Heart right ventricle (tissue), 16 donors: ENCODE measurements at places on chromosomes 5 and 9. TPM values are rescaled to one million over a fixed set of nuclear protein-coding genes. Genes with fewer than 3 reads are reported as not detected.

GRCh38 chr5:179599100-179599499, 24.4 kb downstream of the HNRNPH1 start:
- no peak overlapping the region for H3K4me3 ChIP-seq
- no peaks in the 10 kb centered on the region for H3K27me3 ChIP-seq
- DNase-seq, result no peak
- peaks cover 2% of the 10 kb centered on the region for H3K4me1 ChIP-seq

DNA sequence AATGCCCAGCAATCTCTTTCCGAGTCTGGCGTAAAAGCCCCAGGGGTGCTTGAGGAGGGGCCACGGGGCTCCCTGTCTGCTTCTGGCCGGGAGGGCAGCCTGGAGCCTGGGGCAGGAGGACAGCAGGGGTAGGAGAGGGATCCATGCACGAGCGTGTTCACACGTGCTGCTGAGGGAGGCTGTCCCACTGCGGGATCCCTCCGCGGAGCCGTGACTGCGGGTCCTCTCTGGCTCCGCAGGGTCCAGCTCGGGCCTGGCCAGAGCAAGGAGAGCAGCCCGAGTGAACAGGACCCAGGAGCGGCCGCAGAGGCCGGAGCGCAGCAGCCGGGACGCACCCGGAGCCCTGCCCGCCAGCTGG, 78.4 kb downstream of the ZNF354C start:
- DNase-seq, result no peak
- no peaks in the 10 kb centered on the region for H3K4me1 ChIP-seq
- no peaks in the 10 kb centered on the region for H3K36me3 ChIP-seq

DNA sequence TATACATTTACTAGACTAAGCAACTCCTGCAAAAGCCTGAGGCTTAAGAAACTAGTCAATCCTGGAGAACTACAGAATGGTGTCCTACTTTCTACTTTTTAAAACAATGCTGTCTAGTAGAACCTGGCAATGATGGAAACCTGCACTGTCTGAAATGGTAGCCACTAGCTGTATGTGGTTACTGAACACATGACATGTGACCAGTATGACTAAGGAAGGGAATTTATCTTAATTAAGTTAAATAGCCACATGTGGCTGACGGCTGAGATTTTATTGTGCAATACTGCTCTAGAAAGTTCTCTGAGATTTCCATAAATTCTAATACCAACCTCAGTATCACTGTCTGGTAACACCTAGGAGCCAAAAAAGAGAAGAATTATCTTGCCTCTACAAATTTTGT, 44.9 kb upstream of the RAPGEF6 start:
- no peak overlapping the region for H3K4me3 ChIP-seq
- peaks cover 60% of the 10 kb centered on the region for H3K36me3 ChIP-seq
- no peak overlapping the region for H3K27ac ChIP-seq
- H3K27me3 ChIP-seq, result no peaks in the 10 kb centered on the region
- DNase-seq, result no peak
- H3K4me1 ChIP-seq, result no peaks in the 10 kb centered on the region

- H3K27me3 ChIP-seq, result no peaks in the 10 kb centered on the region
- H3K4me3 ChIP-seq, result no peak overlapping the region
- H3K27ac ChIP-seq, result no peak overlapping the region
- H3K36me3 ChIP-seq, result no peaks in the 10 kb centered on the region
Measured at GRCh38 chr5:16777432-16777831, 158.7 kb downstream of the MYO10 start.

- no peak overlapping the region for H3K4me3 ChIP-seq
- no peak for DNase-seq
- H3K27ac ChIP-seq, result no peak overlapping the region
- H3K27me3 ChIP-seq, result peaks cover 2% of the 10 kb centered on the region
Measured at GRCh38 chr5:4306057-4306456, 710.4 kb downstream of the IRX1 start.

GRCh38 chr9:77177894-77178794, 810 bp downstream of the VPS13A start:
- H3K4me1 ChIP-seq, result peaks cover 21% of the 10 kb centered on the region
- peak; percentile 35 for DNase-seq
- H3K4me3 ChIP-seq, result peak overlapping the region; percentile 71
- no peaks in the 10 kb centered on the region for H3K36me3 ChIP-seq

- peaks cover 49% of the 10 kb centered on the region for H3K4me1 ChIP-seq
- peak within 1 kb of the TSS; percentile 95 for H3K27ac ChIP-seq
- H3K36me3 ChIP-seq, result no peaks in the 10 kb centered on the region
- H3K4me3 ChIP-seq, result peak within 1 kb of the TSS; percentile 54
- H3K27me3 ChIP-seq, result no peaks in the 10 kb centered on the region
Measured at GRCh38 chr9:35909274-35909673, at the start of gene SPAAR. Gene SPAAR (plus strand): TSS chr9:35909490. CDS start chr9:35910464, 974 bp downstream.

DNA sequence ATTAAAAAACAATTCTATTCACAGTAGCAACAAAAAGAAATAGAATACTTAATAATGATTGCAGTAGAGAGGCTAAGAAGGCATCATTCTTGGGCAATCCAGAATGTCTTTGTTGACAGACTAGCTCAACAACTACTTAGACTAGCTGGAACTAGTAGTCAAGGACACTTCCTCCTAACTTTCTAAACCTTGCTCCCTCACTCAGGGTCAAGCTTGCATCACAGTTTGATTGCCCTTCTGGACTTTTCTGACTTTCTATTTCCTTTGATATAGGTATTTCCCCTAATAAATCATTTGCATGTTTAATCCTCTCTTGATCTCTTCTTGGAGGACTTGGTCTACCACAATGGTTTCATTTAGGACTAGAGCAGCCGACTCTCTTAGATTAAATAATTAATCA, 1107.9 kb downstream of the PTPRD start:
- H3K4me1 ChIP-seq, result no peaks in the 10 kb centered on the region
- H3K27me3 ChIP-seq, result no peaks in the 10 kb centered on the region
- H3K36me3 ChIP-seq, result no peaks in the 10 kb centered on the region
- no peak overlapping the region for H3K27ac ChIP-seq
- no peak for DNase-seq
- H3K4me3 ChIP-seq, result no peak overlapping the region

GRCh38 chr5:104913841-104914281, 1351.3 kb upstream of the NUDT12 start:
- no peaks in the 10 kb centered on the region for H3K27me3 ChIP-seq
- no peak for DNase-seq

DNA sequence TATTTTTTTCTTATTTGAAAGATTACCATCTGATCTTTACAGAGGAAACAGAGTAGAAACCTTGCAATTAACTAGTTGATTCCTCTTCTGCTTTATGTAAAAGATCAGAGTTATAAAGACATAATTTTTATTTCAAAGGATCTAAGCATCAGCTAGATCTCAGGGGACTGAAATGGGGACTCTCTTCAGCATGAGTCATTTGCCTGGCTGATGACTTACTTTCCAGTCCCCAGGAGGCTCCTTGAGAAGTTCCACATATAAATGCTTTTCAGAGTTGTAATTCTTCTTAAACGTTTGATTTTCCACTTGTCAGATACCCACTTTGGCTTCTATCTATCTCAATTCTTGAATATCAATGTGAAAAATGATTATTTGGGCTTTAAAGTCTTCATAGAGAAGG, 389.4 kb downstream of the RAB3C start:
- no peaks in the 10 kb centered on the region for H3K4me1 ChIP-seq
- no peaks in the 10 kb centered on the region for H3K27me3 ChIP-seq
- H3K36me3 ChIP-seq, result peaks cover 34% of the 10 kb centered on the region
- H3K4me3 ChIP-seq, result no peak overlapping the region

GRCh38 chr9:37565661-37566618, 10.2 kb downstream of the FBXO10 start:
- no peaks in the 10 kb centered on the region for H3K36me3 ChIP-seq
- H3K27me3 ChIP-seq, result no peaks in the 10 kb centered on the region
- H3K27ac ChIP-seq, result no peak overlapping the region
- no peaks in the 10 kb centered on the region for H3K4me1 ChIP-seq
- H3K4me3 ChIP-seq, result no peak overlapping the region
- DNase-seq, result no peak

DNA sequence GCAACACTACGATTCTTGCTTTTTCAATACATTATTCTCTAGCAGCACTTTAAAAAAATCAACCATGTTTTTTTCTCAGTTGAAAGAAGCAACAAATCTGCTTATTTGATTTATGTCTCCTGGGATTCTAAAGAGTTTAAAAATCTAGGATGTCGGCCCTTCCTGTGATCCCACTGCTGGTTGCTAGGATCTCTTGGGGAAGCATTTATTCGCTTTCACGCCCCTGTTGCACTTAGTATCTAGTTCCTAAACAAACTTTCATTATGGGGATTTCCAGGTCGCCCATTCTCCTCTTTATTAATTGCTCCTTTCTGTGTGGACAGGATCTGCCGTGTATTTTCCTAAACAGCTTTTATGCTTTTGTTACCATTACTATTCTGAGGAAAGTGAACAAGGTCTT, 313.5 kb downstream of the AGTPBP1 start:
- no peaks in the 10 kb centered on the region for H3K4me1 ChIP-seq
- H3K27me3 ChIP-seq, result no peaks in the 10 kb centered on the region
- H3K27ac ChIP-seq, result no peak overlapping the region
- H3K36me3 ChIP-seq, result no peaks in the 10 kb centered on the region
- no peak overlapping the region for H3K4me3 ChIP-seq
- DNase-seq, result no peak

- no peak for DNase-seq
- no peak overlapping the region for H3K4me3 ChIP-seq
- H3K27me3 ChIP-seq, result no peaks in the 10 kb centered on the region
- no peak overlapping the region for H3K27ac ChIP-seq
- H3K36me3 ChIP-seq, result no peaks in the 10 kb centered on the region
Measured at GRCh38 chr9:22169727-22170503, 160.8 kb upstream of the CDKN2B start.

DNA sequence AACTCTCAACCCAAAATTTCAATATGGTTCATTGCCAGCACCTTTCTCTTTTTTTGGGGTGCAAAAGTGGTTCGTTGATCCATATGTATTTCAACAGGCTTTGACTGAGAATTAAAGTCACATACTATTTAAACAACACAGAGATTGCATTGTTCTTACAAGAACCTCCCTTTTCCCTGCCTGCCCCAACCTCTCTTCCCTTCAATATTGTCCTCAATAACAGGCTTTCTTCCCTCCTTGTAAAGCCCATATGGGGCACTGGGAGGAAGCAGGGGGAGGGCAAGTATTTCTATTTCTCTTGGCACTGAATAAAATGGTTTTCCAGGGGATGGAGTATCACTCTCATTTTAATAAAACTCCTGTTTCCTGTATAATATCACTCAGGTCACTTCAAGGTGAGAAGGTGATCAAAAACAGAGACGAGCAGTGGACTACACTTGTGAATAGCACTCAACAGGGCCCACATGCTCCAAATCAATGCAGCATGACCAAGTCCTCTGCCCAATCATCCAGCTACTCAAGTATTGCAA, 65.1 kb downstream of the EFNA5 start:
- peaks cover 4% of the 10 kb centered on the region for H3K4me1 ChIP-seq
- H3K27ac ChIP-seq, result no peak overlapping the region
- H3K36me3 ChIP-seq, result no peaks in the 10 kb centered on the region
- H3K27me3 ChIP-seq, result no peaks in the 10 kb centered on the region
- no peak overlapping the region for H3K4me3 ChIP-seq
- no peak for DNase-seq

- H3K27ac ChIP-seq, result no peak overlapping the region
- no peaks in the 10 kb centered on the region for H3K36me3 ChIP-seq
- DNase-seq, result no peak
Measured at GRCh38 chr5:156376751-156377150, 49.8 kb downstream of the SGCD start.

GRCh38 chr5:8280711-8281363, 411.9 kb downstream of the MTRR start:
- no peaks in the 10 kb centered on the region for H3K27me3 ChIP-seq
- H3K27ac ChIP-seq, result no peak overlapping the region

GRCh38 chr9:117081641-117082317, 333.1 kb downstream of the ASTN2 start:
- no peak for DNase-seq
- H3K27me3 ChIP-seq, result peaks cover 7% of the 10 kb centered on the region
- H3K4me3 ChIP-seq, result no peak overlapping the region
- H3K36me3 ChIP-seq, result no peaks in the 10 kb centered on the region
- no peaks in the 10 kb centered on the region for H3K4me1 ChIP-seq
- no peak overlapping the region for H3K27ac ChIP-seq

DNA sequence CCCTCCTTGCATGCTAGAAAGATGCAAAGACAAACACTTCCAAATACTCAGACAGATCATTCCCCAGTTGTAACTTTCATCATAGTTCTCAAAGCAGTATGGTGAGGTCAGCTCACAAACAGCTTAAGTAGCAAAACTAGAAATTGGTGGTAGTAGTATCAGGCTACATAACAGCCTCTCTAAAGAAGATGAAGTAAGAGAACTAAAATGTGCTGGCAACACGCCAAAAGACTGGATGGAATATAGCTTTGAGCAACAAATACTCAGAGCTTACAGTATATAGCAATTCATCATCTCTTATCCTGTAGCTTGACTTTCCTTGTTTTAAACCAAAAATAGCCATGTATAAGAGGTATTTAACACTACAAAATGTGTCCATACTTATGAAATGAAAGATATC, 7.5 kb downstream of the PFDN1 start:
- peak; percentile 86 for DNase-seq
- H3K27ac ChIP-seq, result no peak overlapping the region
- no peak overlapping the region for H3K4me3 ChIP-seq
- peaks cover 20% of the 10 kb centered on the region for H3K36me3 ChIP-seq
- H3K4me1 ChIP-seq, result peaks cover 86% of the 10 kb centered on the region

Gene GAPT
- 0.20 TPM for polyA plus RNA-seq

Gene S100Z
- 0.03 TPM for polyA plus RNA-seq

Gene FAM200C
- polyA plus RNA-seq, result 8.6 TPM

Gene PCDHGA12
- 5.3 TPM for polyA plus RNA-seq

Gene GRXCR2
- polyA plus RNA-seq, result not detected

Gene TMEM215
- polyA plus RNA-seq, result not detected
